ENCODE measurements at places on chromosomes 16 and 17. TPM values are rescaled to one million over a fixed set of nuclear protein-coding genes. Genes with fewer than 3 reads are reported as not detected.

Gene NPIPB12
- total RNA-seq = 115 TPM

Gene TPPP3
- 18.7 TPM for total RNA-seq

Gene TLK2
- total RNA-seq = 84.8 TPM

DNA sequence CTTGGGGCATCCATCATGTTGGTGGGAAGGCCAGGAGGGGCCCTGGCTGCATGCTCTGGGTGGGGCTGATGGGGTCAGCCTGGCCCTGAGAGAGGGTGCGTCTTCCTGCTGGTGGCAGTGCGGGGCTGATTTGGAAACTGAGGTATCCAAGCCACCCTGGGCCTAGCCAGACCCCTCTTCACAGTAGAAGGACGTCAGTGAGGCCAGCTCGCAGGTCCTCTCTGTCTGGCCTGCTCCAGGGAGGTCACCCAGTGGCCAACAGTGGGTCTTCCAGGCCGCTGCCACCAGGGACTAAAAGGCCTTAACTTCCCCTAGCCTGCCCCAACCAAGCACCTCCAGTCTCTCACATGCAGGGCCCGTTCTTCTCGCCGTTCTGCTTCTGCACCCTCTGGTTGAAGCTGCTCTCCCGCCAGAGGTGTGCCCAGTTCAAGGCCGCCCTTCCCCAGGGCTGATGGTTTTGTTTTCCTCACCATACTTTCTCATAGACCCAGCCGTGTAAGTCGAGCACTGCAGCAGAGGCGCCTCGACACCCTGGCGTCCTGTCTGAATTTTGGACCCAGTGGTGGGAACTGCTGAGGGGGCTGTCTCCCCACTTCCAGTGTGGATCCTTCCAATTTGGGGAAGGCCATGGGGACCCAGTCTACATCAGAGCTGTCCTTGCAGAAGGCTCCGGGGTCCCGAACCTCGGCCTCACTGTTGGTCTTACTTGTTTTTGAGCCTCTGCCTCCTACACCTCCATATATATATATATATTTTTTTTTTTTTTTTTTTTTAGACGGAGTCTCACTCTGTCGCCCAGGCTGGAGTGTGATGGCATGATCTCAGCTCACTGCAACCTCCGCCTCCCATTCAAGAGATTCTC is 42.9 kb upstream of the CDC42EP4 start:
- DNase-seq = no peak

DNA sequence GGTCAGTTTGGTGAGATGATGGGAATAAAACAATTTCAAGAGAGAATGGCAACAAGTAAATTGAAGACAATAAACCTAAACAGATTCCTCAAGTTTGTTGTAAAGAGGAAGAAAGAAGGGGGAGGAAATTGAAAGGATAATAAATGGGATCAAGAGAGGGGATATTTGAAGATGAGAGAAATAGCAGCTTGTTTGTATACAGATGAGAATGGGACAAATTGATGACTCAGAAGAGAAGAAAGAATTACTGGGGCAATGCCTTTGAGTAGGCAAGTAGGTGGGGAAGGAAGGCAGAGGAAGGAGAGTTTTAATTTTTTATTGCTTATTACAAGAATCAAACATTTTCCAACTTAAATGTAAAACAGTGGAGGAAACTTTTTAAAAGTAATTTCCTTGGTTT is 98.3 kb downstream of the CHD9 start:
- DNase-seq = no peak

DNA sequence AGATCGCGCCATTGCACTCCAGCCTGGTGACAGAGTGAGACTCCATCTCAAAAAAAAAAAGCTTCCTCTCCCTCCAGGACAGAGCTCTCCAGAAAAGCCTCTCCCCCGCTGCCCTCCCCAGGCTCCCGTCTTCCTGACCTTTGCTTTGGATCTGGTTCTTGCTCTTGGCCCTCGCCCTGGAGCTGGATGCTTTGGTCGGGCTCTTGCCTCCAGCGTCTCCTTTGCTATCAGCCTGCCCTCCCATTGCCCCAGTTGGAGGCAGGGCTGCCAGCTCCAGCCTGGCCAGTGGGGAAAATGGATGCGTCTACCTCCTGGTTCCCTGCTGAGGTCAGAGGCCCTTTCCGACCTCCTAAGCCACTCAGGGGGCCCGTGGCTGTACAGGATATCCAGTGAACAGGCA is 35.9 kb downstream of the TRARG1 start:
- DNase-seq = no peak

GRCh38 chr16:88423448-88423850 is 29.6 kb upstream of the ZFPM1 start:
- DNase-seq = no peak

Measured in naive thymus-derived CD4-positive, alpha-beta T cell (primary cell).